Endothelial cell of umbilical vein (primary cell): ENCODE measurements at places on chromosomes 12 and 14. TPM values are rescaled to one million over a fixed set of nuclear protein-coding genes. Genes with fewer than 3 reads are reported as not detected.

The CISTR gene
- not detected in 2 replicates for total RNA-seq

DNA sequence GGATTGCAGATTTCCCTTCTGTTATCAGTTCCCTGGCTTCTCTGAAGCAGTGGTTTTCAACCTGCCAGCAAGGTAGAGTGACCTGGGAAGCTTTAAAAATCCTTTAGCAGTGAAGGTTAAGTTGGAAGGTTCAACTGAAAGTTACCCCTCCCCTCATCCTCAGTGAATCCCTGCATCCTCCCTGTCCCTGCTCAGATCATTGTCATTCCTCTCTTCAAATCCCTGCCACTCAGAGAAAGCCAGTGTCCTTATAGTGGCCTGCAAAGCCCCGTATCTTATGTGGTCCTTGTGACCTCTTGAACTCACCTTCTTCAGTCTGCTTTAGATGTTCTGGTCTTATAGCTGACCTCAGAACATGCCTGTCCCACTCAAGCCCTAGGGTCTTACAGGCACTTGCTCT lies 53.6 kb downstream of the PPM1A start:
- no peak for DNase-seq

DNA sequence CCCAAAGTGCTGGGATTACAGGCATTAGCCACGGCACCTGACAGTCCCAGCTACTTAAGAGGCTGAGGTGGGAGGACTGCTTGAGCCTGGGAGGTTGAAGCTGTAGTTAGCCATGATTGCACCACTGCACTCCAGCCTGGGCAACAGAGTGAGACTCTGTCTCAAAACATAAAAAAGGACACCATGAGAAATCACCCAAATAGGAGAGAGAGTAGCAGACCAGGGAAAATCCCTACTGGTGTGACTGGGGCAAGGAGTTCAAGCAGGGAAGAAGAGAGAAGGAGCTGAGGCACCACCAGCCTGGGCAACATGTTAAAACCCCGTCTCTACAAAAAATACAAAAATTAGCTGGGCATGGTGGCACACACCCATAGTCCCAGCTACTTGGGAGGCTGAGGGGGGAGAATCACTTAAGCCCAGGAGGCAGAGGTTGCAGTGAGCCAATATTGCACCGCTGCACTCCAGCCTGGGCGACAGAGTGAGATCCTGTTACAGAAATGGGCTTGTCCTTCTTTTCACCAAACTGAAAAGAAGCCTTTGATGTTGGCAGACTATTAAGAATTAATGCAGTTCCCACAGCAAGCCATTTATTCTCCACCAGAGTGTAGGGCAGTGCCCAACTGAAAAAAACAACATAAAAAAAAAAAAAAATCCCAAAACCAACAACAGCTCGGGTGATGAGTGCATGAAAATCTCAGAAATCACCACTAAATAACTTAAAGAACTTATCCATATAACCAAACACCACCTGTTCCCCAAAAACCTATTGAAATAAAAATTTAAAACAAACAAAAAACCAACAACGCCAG lies 4.5 kb upstream of the SRSF9 start:
- no peak for DNase-seq

DNA sequence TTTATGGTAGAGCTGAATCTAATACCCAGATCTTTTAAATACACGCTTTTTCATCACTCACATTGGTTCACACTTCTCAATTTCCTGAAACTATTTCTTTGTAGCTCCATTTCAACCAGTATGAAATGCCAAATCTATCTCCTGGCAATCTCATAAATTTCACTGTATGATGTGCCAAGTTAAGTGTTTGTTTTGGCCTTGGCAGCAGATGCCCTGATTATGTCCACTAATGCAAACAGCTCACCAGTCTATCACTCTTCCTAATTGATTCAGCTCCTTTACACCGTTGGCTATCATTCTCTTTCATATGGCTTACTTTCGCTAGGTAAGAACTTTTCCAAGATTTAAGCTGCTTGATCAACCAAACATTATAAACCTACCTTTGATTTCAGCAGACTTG lies 58.6 kb downstream of the ZFC3H1 start:
- no peak for DNase-seq

- DNase-seq: no peak
These were observed 6.0 kb downstream of the PSMB11 start for GRCh38 chr14:23047751-23048693.

DNA sequence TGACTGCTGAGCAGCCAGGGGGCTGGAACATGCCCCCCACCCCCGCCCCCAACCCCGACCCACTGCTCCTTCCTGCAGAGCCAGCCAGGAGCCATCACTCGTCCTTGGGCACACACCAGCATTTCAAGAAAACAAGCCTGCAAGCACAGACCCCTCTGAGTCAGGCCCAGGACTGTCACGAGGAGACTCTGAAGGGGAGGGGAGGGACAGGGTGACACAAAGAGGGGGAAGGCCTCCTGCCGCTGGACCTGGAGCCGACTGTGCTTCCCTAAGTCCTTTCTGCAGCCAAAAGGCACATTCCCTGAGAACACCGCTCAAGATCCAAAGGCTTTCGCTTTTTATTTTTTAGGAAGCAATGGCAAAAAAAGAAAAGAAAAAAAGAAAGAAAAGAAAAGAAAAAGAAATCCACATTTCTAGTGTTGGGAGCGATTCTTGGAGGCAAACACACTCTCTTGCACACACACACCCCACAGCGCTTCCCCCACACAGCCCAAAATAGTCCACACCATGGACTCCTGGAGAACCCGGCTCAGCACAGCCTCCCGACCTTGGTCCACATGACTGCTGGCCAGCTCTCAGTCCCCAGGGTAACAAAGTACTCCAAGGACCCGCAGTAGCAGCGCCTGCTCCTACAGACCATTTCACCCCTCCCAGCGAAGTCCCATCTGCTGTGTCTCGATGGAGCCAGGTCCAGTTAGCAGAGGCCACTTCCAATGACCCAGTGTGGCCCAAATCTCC lies 101.7 kb downstream of the DPF3 start:
- no peak for DNase-seq

GRCh38 chr14:95817271-95817670 lies 59.4 kb upstream of the TUNAR start:
- no peak for DNase-seq

DNA sequence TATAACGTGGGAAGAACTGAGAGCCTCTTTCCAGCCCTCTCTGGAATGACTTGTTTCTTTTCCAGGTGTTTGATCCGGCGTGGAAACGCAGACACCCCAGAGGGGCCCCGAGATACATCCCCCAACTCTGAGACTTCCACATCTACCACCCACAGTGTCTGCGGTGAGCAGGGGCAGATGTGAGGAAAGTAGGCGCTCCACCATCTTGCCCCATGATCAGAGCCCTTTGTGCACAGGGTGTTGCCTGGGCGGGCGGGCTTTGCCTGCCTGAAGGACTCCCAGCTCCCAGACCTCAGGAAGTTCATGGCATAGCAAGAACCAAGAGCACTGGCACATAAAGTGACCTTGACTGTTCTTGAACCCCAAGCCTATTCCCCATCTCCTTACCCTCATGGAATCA lies 2.8 kb downstream of the CARMIL3 start:
- DNase-seq: no peak
